ENCODE measurements at places on chromosomes 3 and 15.
A peak's percentile ranks its signal among the peaks of the same experiment; 100 is the strongest.

- no peak for DNase-seq
Measured at GRCh38 chr15:25247407-25248038, 191.3 kb downstream of the UBE3A start.

DNA sequence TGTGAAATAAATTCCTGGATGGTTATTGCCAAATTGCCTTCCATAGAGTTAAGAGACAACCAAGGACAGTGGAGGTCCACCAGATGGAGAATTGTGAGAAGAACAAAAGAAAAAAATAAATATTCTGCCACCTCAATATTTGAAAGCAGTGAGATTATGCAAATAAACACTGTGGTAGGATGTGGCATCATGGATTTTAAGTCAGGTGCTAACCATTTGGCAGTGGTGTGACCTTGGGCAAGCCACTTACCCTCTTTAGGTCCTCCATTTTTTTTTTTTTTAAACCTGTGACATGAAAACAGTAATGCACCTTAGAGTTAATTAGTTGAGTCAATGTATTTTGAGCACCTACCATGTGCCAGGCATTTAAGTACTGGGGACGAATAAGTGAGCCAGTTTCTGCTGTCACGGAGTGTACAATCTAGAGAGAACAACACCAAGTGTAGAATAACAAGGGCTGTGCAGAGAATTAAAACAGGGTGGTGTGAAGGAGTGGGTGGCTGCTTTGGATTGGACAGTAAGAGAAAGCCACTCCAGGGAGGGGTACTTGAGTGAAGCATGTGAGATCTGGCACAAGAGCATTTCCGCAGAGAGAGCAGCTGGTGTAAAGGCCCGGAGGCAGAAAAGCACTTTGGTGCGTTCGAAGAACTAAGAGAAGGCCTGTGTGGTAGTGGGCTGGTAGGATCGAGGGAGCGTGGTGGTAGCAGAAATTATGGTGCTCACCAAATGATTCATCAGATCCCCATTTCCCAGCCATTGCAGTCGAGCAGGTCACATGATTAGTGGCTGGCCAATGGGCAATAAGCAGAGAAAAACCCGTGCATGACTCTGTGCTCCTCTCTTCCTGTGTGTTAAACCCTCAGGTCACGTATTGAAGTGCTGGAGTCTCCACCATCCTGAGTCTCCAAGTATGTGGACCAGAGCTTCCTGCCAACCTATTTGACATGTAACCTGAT is 39.2 kb downstream of the CCK start:
- no peak for DNase-seq

- DNase-seq, result no peak
Measured at GRCh38 chr3:184786280-184786941, 25.6 kb upstream of the VPS8 start.

DNA sequence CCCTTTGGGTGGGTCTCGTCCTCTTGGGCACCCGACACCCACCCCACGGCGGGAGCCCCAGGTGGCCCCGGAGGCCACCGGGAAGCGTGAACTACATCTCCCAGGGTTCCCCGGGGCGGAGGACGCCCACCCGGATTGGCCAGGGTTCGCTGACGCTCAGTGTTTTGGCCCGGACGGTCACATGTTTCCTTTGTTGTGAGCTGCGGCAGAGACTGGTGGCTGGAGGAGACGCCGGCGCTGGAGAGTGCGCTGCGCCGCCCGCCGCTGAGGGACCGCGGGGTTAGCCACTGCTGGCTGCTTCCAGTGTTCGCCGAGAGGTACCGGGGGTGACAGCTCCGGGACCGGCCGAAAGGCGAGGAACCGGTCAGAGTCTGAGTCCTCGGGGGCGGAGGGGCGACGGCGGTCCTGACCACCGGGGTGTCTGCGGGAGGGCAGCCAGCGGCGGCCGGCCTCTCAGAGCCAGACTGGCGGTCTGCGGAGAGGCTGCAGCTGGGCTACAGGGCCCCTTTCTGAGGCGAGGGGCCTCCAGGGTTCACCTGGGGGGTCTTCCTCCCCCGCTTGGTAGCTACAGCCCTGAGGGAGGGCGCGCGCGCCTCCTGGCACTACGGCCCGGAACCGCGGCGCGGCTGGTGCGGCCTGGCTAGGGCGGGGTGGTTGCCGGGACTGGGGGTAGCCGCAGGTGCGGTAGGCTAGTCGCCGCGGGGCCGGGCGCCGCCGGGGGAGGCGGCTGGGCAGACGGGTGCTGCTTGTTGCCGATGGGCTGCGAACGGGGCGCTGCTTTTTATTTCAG is at the start of gene KLHL24:
Gene KLHL24, plus strand, starts transcription at position 193 of the 790 bp plus-strand sequence. CDS start 14,734 bp downstream, outside the sequence.
- DNase-seq, result peak; percentile 92

- DNase-seq, result no peak
Measured at GRCh38 chr3:135539854-135540253, 425.7 kb upstream of the PPP2R3A start.
